8988T (cell line): ENCODE measurements at places on chromosomes 6 and 20.

DNA sequence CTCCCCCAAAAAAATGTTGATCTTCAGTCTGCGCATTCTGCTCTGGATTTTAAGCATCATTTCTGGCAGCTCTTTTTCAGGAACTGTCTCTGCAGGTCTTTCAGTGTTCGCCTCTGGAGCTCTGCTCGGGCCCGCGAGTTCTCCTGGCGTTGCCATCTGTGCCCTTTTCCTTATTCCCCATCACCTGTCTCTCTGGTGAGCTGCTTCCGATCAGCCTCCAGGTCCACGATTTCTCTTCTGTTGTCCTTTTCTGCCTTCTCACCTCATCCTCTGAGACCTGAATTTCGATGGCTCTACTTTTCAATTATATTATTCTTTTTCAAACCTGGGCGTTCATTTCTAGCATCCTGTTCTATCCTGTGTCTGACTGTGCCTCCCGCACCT, 590 bp upstream of the MAP1LC3A start:
- DNase-seq, result no peak

- DNase-seq, result no peak
These were observed 271.6 kb upstream of the PRND start for GRCh38 chr20:4449957-4450715.

DNA sequence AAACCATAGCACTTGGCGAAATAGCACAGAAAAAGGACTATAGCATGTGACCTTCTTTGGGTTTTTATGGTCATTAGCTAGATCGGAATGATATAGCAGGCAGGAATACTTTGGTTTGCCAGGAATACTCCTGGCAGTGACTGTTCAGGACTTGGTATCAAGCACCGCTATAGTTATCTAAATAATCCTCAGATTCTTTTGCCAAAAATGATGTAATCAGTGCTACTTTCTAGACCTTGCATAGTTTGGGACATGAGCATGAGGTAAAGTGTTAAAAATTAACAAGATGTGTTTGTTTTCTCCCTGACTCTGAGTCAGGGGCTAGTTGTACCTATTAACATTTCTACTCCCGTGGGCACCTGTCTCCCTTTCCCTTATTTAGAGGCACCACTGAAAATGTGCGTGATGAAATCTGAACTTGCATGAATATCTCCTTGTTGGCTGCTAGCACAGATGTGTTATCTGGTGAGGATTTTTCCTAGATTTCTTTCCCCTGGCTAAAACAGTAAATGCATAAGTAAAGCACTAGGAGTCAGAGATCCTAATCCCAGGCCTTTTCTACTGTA, 511.0 kb downstream of the CDKAL1 start:
- DNase-seq, result no peak

DNA sequence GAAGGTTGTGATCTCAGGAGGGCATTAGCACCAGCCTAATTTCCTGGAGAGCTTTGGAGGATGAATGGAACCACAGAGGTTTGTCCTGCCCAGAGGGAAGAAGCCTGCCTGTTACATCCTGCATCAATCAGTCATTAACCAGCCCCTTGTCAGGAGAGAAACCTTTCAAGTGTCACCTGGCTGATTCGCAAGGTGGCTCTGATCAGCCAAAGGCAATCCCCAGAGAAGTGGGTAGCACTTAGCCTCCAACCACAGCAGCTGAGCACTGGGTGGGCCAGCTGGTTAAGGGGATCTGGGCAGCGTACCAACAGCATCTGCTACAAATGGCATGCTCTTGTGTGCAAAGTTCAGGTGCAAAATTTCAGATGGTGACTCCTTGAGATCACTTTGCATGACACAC, 26.9 kb downstream of the ANKEF1 start:
- DNase-seq, result no peak

- peak; percentile 45 for DNase-seq
These were observed 265.3 kb downstream of the UST start for GRCh38 chr6:149012040-149012545.

DNA sequence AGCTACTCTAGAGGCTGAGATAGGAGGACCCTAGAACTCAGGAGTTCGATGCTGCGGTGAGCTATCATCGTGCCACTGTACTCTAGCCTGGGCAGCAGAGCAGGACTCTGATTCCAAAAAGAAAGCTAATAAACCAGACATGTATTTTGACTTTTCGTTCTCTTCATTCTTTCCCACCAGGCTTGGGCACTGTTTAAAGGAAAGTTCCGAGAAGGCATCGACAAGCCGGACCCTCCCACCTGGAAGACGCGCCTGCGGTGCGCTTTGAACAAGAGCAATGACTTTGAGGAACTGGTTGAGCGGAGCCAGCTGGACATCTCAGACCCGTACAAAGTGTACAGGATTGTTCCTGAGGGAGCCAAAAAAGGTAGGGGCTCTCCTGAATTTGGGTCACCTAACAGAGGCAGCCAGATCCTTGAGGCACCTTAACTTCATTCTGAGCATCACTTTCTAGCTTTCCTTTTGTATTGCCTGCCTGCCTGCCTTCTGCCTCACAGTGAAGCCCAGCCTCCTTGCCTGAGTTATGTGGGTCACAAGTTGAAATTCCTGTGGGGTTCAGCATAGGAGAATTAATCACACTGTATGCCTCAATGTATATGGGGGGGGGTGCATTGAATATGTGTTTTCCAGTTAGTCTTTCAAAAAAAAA, 3.2 kb downstream of the IRF4 start:
- DNase-seq, result no peak

DNA sequence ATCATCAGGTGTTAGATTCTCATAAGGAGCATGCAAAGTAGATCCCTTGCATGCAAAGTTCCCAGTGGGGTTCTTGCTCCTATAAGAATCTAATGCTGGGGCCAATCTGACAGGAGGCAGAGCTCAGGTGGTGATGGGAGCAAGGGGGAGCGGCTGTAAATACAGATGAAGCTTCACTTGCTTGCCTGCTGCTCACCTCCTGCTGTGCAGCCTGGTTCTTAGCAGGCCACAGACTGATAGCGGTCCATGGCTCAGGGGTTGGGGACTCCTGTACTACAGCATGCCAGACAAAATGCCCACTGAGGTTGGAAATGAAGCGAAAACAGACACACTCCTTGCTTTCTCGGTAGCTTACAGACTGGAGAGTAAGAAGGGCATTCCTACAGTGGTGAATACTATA, 386.8 kb downstream of the PLCB1 start:
- DNase-seq, result no peak

- no peak for DNase-seq
These were observed 23.7 kb upstream of the MAP3K4 start for GRCh38 chr6:160967833-160968232.

DNA sequence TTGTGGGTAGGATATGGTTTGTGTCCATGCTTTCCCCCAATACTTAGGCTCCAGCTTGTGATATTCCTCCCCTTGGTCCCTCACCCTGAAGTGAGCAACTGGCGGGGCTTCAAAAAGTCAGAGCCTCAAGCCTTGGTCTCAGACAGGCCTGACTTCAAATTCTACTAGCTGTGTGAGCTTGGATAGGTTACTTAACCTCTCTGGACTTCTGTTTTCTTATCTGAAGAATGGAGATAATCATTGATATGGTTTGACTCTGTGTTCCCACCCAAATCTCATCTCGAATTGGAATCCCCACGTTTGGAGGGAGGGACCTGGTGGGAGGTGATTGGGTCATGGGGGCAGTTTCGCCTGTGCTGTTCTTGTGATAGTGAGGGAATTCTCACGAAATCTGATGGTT, 94.9 kb upstream of the CD83 start:
- DNase-seq, result no peak
